ENCODE measurements at places on chromosomes 2 and 18.

DNA sequence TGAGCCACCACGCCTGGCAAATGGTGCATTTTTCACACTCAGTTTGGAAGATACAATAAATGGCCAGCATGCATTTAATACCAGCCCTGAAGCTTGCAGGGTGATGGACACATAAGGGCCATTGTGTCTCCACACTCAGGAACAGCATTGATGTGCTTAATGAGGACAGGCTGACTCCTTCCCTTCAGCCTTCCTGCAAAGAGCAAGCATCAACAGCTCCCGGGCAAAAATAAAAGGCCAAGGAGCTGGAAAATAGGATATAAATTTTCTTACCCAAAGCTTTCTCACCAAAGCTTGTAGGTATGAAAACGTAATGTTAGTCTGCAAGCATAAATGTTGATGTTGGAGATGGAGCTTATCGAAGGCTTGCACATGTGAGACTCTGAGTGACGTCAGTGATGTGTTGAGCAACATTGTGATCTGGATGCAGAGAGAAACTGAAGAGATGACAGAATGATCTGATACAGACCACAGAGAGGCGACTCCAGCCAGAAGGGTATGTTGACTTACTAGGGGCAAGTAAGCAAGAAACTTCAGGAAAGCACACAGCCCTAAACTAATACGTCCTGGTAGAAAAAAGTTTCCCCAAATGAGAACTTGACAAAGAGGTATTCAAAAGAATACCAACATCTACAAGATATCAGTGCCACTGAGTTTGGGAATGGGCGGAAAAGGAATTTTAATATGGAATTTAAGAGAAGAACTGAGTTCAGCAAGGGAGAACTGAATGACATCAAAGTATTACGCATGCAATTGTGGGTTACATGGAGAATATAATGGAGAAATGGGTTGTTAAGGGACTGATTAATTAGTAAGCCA lies 256.5 kb downstream of the TGIF1 start:
- no peak for DNase-seq

DNA sequence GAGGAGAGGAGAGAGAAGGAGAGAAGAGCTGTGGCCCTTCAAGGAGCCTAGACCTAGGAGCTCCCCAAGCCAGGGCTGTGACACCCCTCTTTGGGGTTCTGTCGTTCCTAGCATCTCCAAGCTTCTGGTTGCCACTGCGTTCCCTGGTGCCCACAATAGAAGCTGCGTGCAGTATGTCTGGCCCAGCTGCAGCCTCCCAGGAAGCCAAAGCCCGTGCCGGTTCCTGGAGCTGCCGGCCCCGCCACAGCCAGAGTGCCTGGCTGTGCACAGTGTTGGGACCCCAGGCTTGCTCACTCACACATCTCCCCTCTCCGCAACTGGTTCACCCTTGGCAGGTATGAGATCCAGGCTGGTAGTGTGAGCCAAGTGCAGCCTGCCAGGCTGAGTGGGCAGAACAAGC lies 367.7 kb upstream of the MC4R start:
- DNase-seq, result no peak

GRCh38 chr18:11078491-11078890 lies 70.9 kb downstream of the PIEZO2 start:
- DNase-seq, result no peak

DNA sequence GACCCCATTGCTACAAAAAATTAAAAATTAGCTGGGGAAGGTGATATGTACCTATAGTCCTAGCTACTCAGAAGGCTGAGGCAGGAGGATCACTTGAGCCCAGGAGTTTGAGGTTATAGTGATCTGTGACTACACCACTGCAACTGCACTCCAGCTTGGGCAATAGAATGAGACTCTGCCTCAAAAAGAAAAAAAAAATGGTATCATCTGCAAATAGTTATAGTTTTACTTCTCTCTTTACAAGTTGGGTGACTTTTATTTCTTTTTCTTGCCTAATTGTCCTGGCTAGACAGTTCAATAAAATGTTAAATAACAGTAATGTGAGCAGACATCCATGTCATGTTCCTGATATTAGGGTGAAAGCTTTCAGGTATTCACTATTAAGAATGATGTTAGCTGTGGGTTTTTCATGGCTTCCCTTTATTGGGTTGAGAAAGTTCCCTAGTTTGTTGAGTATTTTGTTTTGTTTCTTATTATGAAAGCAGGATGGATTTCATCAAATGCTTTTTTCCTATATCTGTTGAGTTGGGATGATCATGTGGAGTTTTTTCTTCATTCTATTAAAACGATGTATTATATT lies 24.9 kb upstream of the ACOXL start:
- no peak for DNase-seq

GRCh38 chr2:127633556-127634065 lies 12.3 kb upstream of the GPR17 start:
- DNase-seq, result no peak

- DNase-seq, result no peak
Measured at GRCh38 chr18:31426021-31426420, 21.5 kb upstream of the DSG3 start.

- no peak for DNase-seq
Measured at GRCh38 chr18:76395609-76396008, 99.4 kb downstream of the ZNF516 start.

DNA sequence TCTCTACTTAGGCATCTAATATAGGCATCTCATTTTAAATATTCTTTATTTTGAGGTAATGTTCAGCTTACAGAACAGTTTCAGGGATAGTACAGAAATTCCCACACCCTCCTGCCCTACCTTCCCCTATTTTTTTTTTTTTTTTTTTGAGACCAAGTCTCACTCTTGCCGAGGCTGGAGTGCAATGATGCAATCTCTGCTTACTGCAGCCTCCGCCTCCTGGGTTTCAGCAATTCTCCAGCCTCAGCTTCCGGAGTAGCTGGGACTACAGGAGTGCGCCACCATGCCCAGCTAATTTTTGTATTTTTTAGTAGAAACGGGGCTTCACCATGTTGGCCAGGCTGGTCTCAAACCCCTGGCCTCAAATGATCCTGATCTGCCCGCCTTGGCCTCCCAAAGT lies 97.6 kb downstream of the EPB41L5 start:
- no peak for DNase-seq

DNA sequence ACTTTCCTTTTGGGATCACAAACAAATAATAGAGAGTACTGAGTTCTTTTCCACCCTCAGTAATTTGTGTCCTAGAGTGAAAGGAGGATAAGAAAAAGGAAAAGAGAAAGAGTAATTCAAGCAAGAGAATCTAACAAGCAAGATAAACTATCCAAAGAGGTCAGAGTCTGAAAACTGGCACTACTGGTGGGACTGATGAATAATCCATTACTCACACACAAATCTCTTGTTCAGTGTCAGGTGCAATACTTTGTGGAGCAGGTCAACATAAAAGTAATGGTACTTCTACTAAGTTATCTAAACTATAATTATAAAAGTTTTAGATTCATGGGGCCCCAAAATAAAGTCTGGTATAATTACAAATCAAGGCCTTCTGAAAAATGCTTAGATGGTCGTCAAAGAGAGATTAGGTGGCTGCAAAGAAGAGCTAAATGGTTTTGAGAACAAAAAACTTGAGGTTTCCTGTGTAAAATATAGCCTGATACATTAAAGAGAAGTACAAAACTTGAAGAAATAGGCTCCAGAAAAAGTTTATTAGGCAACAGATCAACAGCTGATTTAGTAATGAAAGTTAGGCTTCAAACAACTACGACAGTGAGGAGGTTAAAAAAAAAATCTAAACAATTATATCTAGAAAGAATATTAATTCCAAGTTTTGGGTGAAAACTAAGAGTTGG lies 109.4 kb downstream of the BAZ2B start:
- DNase-seq, result no peak

GRCh38 chr2:29035016-29035745 lies 39.1 kb downstream of the PCARE start:
- no peak for DNase-seq

- no peak for DNase-seq
Measured at GRCh38 chr2:233799716-233800115, 21.6 kb downstream of the MROH2A start.

DNA sequence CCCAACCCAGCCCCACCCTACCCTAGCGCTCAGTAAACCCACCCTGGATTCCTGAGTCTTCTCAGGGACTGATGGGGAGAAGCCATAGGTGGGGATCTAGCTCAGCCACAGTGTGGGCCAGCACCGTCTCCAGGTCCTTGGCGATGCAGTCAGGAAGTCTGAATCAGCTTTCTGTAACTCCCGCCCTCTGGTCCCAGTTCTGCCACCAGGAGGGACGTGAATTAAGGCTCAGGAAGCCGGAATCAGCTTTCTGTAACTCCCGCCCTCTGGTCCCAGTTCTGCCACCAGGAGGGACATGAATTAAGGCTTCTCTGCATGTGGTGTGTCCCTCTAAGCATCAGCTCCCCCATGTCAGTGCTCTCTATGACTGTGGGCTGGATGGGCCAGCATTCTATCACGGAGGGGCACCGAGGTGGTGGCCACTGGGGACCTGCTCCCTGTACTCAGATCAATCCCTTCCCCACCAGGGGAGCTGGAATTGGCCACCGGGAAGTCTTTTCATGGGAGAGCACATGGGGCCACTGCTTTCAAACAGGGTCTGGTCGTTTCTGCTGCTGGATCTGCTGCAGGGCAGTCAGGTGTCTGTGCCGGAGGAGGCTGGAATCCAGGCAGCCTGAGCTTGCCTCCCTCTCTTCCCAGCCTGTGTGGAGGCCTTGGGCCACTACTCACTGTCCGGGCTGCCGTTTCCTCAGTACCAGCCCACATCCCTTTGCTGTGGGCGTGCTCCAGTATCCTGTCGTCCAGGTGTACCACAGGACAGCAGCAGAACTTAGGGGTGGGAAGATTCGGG lies 24.7 kb downstream of the ASB18 start:
- no peak for DNase-seq

DNA sequence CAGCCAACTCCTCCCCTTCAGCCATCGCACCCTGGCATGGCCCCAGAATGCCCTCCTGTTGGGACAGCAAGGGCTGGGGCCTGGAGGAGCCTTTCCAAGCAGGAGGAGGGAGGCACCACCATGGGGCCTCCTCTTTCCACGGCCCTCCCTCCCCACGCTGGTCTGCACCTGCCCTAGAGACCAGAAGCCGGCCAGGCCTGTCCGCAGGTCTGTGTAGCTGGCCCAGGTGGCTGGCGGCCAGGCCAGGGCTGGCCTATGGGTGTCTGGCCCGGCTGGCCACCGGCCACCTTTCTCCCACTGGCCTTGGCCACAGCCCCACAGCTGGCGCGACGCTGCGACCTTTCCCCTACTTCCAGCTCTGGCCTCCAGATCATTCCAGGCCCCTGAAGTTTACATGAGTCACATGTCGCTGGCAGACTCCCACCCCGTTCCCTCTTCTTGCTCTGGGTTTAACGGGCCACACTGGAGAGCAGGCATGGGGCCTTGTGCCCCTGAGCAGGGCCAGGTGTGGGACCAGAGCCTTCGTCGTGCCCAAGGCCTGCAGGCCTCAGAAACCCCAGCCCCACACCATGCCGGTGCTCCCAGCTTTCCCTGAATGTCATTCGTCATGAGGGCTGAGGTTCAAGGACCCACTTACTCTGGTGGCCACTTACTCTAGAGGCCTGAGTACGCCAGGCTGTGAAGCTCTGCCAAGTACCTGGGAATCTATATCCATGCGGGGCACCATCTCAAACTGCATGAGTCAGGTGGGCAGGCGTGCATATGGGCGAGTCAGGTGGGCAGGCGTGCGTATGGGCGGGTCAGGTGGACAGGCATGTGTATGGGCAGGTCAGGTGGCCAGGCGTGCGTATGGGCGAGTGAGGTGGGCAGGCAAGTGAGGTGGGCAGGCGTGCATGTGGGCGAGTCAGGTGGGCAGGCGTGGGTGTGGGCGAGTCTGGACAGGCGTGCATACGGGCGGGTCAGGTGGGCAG lies 33.3 kb upstream of the KLF11 start:
- no peak for DNase-seq

GRCh38 chr2:151326554-151326953 lies 30.8 kb upstream of the TNFAIP6 start:
- DNase-seq, result no peak

GRCh38 chr2:131105950-131106801 lies 1.0 kb downstream of the PLEKHB2 start:
- DNase-seq, result peak; percentile 22

- DNase-seq, result no peak
Measured at GRCh38 chr2:20224164-20224715, 690 bp downstream of the SDC1 start.

- no peak for DNase-seq
Measured at GRCh38 chr18:44637210-44638033, 43.3 kb upstream of the SETBP1 start.

DNA sequence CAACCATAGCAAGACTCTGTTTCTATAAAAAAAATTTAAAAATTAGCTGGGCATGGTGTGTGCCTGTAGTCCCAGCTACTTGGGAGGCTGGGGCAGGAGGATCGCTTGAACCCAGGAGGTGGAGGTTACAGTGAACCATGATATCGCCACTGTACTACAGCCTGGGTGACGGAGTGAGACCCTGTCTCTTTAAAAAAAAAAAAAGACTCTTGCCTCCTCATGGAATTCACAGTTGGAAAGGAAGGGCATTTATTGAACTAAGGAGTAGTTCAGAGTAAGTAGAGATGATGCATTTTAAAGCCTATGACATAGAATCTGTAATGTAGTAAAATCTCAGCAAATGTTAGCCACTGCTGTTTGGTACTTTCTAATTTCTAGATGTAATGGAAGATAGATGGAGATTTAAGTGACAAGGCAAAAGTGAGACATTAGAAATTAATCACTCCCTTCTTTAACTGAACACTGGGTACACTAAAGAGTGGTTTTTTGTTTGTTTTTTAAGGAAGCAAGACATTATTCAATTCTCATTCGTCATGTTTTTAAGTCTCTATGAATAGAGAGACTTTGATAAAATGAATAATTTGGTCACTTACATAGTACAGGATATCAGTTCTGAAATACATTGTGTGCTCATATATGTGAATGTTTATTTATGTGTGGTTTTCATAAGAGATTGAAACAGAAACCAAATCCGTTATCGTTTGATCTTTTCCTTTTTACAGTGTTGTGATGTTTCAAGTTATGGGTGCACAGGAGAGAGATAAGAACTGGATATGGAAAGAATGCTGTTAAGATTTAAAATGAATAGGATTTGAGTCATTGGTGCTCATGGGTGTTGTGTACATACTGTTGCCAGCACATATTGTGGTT lies 186.1 kb upstream of the STON1 start:
- DNase-seq, result no peak

DNA sequence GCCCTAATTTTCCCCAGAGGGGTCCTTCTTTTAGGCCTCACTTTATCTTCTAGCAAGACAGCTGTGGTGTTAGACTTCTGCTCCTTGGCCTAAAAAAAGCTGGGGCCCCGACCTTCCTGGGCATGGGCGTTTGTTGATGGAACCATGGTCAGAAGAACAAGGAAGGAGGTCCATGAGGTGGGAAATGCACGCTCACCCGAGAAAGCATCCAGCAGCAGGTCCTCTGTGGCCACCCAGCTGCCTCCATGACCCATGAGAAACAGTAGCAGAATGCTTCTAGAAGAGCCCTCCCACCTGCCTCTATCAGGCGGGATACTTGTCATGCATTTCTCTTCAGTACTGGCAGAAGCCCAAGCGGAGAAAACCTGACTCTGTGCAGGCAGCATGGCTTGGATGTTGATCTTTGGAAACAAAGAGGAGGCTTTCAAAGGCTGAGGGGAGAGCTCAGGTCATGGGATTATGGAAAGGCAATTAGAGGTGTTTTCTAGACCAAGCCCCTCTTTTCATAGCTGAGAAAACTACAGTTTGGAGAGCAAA lies 249.1 kb downstream of the FAM210A start:
- no peak for DNase-seq
